ENCODE measurements at places on chromosomes 6 and 20. TPM values are rescaled to one million over a fixed set of nuclear protein-coding genes. Genes with fewer than 3 reads are reported as not detected.

Gene FOXS1
- total RNA-seq, result not detected

Gene ECT2L
- total RNA-seq, result 0.31 TPM

Gene APCDD1L
- total RNA-seq, result not detected

Gene GMEB2
- 9.7 TPM for total RNA-seq

Gene RFX6
- not detected for total RNA-seq

Gene FILIP1
- 2.2 TPM for total RNA-seq

Gene PROKR2
- 44.8 TPM for total RNA-seq

Gene TRIM10
- 0.31 TPM for total RNA-seq

Gene MOXD1
- 26.9 TPM for total RNA-seq

Gene LTV1
- total RNA-seq, result 14.1 TPM

Gene SIRPD
- total RNA-seq, result not detected

Gene GLP1R
- not detected for total RNA-seq

Gene PACRG
- 8.5 TPM for total RNA-seq

Gene MBOAT1
- total RNA-seq, result 2.8 TPM

Gene NFATC2
- 0.63 TPM for total RNA-seq

Gene ZBP1
- total RNA-seq, result not detected
